ENCODE measurements at places on chromosomes 2 and 18.

DNA sequence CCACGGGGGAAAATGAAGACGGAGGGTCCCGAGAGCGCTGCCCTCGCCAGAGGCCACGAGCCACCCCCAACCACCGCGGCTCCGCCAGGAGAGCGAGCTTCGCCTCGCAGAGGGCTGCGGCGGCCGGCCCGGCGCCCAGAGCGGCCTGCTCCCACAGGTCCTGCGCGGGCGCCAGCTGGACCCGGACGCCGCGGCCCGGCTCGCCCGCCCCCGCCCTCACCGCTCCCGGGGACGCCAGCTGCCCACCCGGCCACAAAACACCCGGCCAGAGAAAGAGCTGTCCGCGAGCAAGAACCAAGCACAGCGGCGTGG lies 709 bp downstream of the PTPN2 start:
- no peak for DNase-seq

- no peak for DNase-seq
Measured at GRCh38 chr18:62621546-62621945, 93.8 kb upstream of the PHLPP1 start.

GRCh38 chr2:217978536-217979150 lies 24.2 kb downstream of the TNS1 start:
- DNase-seq = no peak

GRCh38 chr2:196200557-196200956 lies 29.2 kb upstream of the STK17B start:
- DNase-seq = no peak

GRCh38 chr2:205708231-205708631 lies 25.9 kb downstream of the NRP2 start:
- no peak for DNase-seq

GRCh38 chr2:126704434-126705160 lies 48.6 kb downstream of the GYPC start:
- no peak for DNase-seq
